ENCODE measurements at places on chromosomes 2 and 18. TPM values are rescaled to one million over a fixed set of nuclear protein-coding genes. Genes with fewer than 3 reads are reported as not detected.

DNA sequence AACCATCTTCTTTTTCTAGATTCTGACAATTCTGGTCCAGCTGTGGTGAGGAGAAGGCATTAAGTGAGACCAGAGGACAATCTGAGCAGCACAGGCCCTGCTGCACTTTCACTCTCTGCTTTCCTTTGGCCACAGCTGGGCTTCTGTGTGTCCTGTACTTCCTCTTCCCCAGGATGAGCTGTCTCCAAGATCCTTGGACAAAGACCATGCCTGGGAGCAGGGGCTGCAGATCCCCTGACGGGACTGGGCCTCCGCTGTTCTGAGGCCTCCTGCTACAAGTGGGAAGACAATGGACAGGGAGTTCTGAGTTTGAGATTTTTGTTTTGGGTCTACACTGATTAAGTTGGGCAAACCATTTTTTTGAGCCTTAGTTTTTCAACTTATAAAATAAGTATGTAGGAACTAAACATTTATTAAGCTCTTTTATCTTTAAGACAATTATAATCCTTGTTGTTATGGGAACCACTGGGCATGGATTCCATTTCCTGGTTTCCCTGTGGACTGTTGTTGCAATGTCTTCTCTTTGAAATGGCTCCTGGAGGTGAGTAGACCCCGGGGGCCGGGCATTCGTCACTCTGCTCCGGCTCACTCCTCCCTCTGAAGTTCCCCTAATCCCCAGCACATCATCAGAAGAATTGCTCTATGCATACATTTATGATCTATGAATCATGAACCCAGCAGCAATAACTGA, 266.6 kb downstream of the ACTR3 start:
- no peak for DNase-seq

The CROCC2 gene
- total RNA-seq, result not detected

- no peak for DNase-seq
Measured at GRCh38 chr2:26847655-26848335, at the start of gene DPYSL5. DPYSL5 (plus strand) TSS chr2:26848132; CDS start chr2:26898500, 50,368 bp downstream.

DNA sequence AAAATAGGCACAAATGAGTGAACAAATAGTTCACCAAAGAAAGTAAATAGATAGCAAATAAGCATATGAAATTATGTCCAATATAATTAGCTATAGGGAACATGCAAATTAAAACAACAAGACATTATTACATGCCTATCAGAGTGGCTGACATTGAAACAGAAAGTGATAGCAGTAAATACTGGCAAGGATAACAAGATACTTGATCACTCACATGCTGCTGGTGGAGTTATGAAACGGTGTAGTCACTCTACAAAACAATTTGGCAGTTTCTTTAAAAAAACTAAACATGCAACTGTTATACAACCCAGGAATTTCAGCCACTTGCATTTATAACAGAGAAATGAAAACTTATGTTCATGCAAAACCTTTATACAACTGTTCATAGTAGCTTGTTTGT, 439.2 kb upstream of the ACVR2A start:
- no peak for DNase-seq

DNA sequence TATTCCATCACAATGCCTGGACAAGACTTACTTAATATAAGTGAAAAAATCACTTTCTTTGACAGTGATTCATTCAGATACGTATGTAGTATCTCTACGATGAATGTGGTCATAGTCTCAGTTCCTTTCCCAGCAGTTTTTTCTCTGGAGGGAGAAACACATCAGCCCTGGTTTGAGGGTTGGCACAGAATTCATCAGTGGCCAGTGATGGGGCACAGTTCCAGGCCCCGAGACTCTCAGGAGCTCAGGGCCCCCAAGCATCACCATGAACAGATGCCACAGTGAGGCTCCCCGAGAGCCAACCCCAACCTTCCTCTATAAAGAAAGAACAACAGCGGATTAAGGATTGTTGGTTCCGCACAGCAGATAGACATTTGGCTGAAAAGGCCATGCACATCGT, 12.5 kb downstream of the PRKAG3 start:
- no peak for DNase-seq

GRCh38 chr2:229153951-229154350, 117.1 kb downstream of the PID1 start:
- DNase-seq, result no peak

The TMEM185B gene
- 33.5 TPM for total RNA-seq

DNA sequence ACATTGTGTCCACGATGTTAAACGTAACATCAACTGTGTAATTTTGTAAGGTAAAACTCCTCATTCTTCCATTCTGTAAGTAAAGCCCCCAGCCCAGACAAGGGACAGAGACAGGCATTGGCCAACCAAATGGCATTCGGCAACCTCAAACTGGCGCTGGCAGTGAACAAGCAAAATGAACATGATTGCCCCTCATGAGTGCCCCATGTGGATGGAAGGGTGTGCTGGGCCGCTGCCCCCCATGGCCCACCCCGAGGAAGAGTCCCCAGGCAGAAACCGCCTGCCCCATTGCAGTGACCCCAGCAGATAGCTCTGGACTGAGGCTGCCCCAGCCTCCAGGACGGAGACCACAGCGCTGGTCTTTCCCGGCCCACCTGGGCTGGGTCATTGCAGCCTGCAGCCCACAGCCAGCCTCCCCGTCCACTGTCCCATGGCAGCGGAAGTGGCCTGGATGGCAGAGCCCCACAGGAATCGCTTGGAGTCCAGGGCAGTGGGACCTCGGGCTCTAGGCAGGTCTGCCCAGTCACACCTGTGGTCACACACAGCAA, 220.2 kb downstream of the HDAC4 start:
- DNase-seq, result no peak

DNA sequence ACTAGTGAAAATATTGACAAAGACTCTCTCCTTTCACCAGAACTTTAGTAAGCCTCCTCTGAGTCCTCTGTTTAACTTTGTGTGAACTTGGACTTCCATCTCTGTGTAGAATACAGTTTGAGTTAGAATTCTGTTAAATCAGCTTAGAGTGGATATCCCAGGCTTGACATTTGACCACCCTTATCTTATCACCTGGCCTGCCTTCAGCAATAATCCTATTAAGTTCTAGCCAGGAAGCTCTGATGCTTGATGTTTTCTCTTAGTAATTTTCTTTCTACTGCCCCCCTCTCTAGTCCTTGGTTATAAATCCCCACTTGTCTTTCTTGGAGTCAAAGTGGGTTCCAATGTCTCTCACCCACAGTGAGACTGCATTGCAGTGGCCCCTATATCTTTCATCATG, 702.7 kb upstream of the GCFC2 start:
- no peak for DNase-seq

GRCh38 chr18:65735155-65735554, 15.7 kb upstream of the CDH7 start:
- no peak for DNase-seq

- no peak for DNase-seq
Measured at GRCh38 chr2:151842830-151843690, 14.8 kb upstream of the ARL5A start.

DNA sequence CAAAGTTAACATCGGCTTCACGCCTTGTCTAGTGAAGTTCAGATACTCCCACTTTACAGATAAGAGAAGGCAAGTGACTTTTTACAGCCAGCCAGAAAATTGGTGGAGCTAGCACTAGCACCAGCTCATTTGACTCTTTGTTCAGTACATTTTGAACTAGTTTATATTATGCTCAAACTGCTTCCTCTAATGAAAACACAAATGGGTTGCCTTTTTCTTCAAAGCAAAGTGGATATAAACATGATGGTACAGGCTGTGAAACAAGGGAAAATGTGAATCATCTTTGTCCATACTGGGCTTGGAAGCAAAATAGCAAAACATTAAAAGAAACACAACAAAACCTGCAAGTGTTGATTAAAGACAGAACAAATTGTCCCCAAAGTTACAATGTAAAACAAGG, 99.6 kb upstream of the LHCGR start:
- DNase-seq, result no peak

GRCh38 chr2:109513749-109514588, 99.8 kb downstream of the SEPTIN10 start:
- DNase-seq, result no peak

DNA sequence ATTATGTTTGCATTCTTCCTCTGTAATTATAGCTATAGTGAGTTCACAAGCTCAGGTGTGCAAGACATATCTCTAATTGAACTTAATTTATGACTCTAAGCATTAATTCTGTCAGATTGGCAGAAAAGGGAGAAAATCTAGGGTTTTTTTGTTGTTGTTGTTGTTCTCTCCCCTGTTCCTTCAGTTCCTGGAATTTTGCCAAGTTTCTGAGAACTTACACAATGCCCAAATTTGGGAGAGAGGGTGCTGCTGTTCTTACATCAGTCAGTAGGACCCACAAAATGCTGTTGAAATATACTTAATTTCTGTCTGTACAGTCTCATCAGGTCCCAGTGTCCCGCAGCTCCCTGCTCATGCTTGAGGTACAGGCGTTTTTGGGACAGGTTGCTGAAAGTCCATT, 221.8 kb upstream of the RBMS1 start:
- no peak for DNase-seq

DNA sequence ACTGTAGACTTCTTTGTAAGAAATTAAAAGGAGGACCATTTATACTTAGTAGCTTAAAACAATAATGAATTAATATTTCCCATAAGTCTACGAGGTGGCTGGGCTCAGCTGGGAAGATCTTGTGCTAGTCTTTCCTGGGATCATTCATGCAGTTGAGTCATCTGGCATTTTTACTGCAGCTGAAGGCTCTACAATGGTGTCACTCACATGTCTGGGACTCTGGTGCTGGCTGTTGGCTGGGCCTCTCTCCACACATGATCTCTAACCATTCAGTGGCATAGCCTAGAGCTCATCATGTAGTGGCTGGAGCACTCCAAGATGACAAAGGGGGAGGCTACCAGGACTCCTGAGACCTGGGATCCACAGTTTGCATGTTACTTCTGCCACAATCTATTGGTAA, 35.5 kb downstream of the CLASP1 start:
- DNase-seq, result no peak

The AOX1 gene
- not detected for total RNA-seq

GRCh38 chr2:48728840-48729239, 26.7 kb downstream of the LHCGR start:
- no peak for DNase-seq

DNA sequence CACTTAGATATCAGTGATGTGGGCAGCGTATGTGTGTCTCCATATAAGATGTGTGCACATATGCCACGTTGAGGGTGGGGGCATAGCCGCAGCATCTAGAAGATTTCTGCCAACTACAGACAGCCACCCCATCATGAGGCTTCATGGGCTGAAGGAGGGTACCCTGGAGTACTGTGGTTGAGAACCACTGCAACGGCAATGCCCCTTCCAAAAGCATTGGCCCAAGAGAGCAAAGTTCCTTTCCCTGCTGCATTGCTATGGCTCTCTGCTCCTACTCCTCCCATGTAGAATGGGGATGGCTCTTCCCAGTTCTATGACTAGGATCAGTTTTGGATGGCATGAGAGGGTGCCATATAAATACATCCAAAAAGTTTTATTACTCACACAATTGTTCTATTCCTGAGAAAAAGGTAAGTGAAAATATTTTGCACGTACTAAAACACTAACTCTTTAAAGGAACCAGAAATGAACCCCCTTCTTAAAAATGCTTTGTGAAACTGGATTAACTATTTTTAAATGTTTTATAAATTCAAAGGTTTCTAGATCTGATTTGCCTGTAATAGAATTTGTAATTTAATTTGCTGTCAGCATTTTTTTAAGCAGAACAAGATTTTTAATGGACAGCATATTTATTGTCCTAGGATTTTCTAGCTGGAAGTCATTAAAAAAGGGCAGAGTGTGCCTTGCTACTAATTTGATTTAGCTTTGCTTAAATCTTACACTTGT, 4.4 kb upstream of the RPL31 start:
- no peak for DNase-seq

DNA sequence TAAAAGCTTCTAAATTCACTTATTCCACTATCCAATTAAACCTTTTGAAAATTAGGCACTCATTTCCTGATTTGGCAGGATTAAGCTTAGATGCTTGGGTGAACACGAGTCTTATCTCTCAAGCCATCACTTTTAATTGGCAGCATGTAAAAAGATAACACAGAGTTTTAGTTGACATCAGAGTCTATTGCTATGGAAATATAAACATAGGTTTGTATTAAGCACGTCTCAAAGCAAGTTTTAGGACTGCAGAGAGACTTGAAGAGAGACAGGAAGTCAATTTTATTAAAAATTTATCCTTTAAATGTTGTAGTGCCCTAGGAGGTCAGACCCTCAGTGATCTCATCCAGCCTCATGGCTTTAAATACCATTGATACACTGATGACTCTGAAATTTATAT, 5.6 kb downstream of the RBKS start:
- DNase-seq, result no peak

The UPP2 gene
- total RNA-seq, result not detected

The REEP1 gene
- total RNA-seq, result 0.28 TPM

The ERBB4 gene
- total RNA-seq, result not detected

The RGPD3 gene
- 0.04 TPM for total RNA-seq

GRCh38 chr2:201135386-201135785, 19.4 kb downstream of the CFLAR start:
- no peak for DNase-seq

DNA sequence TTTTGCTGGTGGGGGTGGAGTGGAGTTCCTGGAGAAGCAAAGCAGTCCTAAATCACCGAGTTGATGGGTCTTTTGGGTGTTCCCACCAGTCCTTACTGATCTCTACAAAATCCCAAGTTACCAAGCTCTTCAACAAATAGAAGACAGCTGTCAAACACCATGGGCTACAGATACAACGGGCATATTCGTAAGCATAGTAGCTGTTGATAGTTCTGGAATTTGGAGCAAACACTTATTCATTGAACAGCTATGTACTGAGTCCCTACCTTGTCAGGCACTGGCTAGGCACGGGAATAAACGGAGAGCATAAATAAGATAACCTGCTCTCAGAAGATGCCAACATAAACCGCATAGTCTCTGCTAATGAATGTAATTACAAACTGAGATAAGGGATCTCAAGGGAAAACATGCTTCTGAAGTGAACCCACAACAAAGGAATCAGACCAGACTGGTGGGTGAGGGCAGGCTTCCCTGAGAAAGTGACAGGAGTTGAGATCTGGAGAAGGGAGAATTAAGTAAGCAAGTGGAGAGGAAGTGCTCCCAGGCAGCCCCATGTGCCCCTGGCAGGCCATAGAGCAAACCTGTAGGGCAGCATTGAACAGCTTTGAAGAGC, 947 bp upstream of the ANKRD44 start:
- no peak for DNase-seq

The CHRNG gene
- not detected for total RNA-seq

GRCh38 chr2:138017824-138018223, 53.6 kb downstream of the HNMT start:
- DNase-seq, result no peak

DNA sequence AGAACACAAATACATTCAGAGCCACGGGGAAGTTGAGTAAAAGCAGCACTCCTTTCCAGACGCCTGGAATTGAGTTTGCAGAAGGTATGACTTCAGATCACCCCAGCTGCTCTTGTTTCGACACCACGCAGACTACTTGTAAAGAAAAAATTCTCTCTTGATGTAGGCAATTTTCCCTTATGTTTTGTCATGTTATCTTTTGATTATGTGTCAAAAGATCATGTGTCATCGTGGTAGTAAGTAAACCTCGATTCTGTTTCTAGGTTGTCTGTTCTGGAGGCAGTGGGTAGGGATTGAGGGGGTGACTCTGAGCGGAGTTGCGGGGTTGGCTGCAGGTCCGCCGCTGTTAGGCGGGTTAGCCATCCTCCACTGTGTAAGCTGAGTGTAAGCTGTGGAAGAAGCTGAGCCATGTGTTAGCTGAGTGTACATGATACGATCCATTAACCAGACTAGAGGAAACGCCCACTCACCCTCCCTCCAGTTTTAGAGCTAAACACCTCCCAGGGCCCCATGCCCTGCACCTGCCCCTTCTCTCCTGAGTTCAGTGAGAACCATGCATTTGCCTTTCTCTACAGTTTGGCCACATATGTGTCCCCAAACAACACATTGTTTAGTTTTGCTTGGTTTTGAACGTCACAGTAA, 181.8 kb downstream of the SNTG2 start:
- no peak for DNase-seq

The SIX3 gene
- total RNA-seq, result not detected
